ENCODE measurements at places on chromosomes 11 and 22.

DNA sequence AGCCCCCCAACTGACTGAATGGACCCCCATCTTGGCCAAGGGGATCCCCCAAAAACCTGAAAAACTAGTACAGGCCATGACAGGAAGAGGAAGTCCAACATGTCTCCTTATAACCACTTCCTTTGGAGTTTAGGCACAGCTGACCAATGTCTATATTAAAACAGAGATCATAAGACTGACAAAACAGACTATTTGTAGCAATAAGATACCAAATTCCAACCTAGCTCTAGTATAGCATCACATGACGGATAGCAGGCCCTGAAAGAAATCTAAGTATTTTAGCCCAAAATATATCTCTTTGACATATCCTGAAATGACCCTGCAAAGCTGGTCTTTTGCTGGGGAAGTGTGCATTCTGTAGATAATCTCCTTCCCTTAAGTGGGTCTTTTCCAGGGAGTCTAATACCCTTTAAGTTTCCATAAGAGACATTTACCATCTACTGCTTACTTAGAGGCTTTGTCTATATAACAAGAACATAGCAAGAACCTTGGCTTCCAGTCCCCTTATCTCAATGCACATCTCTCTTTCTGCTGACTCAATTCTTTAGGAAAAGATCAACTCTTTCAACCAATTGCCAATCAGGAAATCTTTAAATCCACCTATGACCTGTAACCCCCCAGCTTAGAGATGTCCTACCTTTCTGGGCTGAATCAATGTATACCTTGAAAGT lies 34.9 kb upstream of the ACER3 start:
- H3K27ac ChIP-seq: no peak overlapping the region
- no peaks in the 10 kb centered on the region for H3K36me3 ChIP-seq
- H3K27me3 ChIP-seq: peaks cover 3% of the 10 kb centered on the region
- H3K4me3 ChIP-seq: no peak overlapping the region
- no peak for DNase-seq
- no peaks in the 10 kb centered on the region for H3K4me1 ChIP-seq

- no peak within 1 kb of the TSS for H3K4me3 ChIP-seq
- H3K27me3 ChIP-seq: no peaks in the 10 kb centered on the region
- no peaks in the 10 kb centered on the region for H3K36me3 ChIP-seq
- no peaks in the 10 kb centered on the region for H3K4me1 ChIP-seq
These were observed at the start of gene VSIG10L2 for GRCh38 chr11:125945797-125946520. Gene VSIG10L2, plus strand, starts transcription at chr11:125946044. Its CDS starts 12 bp downstream, at chr11:125946056.

GRCh38 chr11:94638902-94639373 lies 71.8 kb downstream of the PIWIL4 start:
- no peaks in the 10 kb centered on the region for H3K27me3 ChIP-seq
- H3K4me3 ChIP-seq: no peak overlapping the region
- H3K27ac ChIP-seq: no peak overlapping the region
- H3K36me3 ChIP-seq: no peaks in the 10 kb centered on the region

DNA sequence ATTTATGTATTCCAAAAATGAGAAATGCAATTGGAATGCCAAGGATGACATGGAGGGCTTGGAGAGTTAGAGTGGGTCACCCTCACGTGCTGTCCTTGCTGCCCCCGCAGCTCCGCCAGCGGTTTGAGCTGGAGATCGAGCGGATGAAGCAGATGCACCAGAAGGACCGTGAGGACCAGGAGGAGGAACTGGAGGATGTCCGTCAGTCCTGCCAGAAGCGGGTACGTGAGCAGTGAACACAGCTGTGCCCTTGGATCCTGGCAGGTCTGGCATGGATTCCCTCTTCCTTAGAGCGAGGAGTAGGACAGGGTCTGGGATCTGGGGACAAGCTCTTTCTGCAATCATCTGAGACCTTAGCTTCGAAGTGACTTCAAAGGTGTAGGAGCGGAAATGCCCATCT lies 166.2 kb downstream of the MYO18B start:
- no peaks in the 10 kb centered on the region for H3K4me1 ChIP-seq
- no peak overlapping the region for H3K27ac ChIP-seq
- H3K4me3 ChIP-seq: no peak overlapping the region
- H3K36me3 ChIP-seq: no peaks in the 10 kb centered on the region
- DNase-seq: no peak

DNA sequence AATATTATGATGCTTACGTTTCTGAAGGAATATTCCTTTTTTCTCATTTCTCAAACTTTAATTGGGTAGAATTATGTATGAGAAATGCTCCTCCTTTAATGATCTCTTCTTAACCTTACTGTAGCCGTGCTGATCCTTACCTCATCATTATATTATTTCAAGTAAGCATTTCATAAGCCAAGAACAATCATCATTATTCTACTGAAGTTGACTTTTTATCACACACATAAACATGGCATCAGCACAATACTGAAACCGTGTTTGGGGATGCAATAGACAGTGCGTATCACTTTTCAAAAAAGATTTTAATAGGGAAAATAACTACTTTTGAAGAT lies 162.8 kb downstream of the ARHGAP42 start:
- no peaks in the 10 kb centered on the region for H3K4me1 ChIP-seq
- DNase-seq: no peak
- no peaks in the 10 kb centered on the region for H3K27me3 ChIP-seq
- no peak overlapping the region for H3K4me3 ChIP-seq
- no peaks in the 10 kb centered on the region for H3K36me3 ChIP-seq

DNA sequence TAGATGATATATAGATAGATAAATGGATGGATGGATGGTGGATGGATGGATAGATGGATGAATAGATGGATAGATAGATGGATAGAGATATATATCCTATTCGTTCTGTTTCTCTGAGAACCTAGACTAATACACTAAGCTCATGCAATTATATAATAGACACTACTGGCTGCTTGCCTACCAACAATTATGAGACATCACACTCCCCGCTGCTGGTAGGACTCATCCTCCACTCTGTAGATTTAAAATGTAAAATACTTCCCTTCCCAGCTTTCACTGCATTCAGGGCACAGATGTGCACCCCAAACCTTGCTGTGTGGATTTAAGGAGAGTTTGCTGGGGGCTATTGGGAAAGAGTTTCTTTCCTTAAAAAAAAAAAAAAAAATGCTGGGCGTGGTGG lies 28.3 kb upstream of the RCN1 start:
- peaks cover 9% of the 10 kb centered on the region for H3K27me3 ChIP-seq
- no peaks in the 10 kb centered on the region for H3K4me1 ChIP-seq
- DNase-seq: no peak
- no peak overlapping the region for H3K27ac ChIP-seq

DNA sequence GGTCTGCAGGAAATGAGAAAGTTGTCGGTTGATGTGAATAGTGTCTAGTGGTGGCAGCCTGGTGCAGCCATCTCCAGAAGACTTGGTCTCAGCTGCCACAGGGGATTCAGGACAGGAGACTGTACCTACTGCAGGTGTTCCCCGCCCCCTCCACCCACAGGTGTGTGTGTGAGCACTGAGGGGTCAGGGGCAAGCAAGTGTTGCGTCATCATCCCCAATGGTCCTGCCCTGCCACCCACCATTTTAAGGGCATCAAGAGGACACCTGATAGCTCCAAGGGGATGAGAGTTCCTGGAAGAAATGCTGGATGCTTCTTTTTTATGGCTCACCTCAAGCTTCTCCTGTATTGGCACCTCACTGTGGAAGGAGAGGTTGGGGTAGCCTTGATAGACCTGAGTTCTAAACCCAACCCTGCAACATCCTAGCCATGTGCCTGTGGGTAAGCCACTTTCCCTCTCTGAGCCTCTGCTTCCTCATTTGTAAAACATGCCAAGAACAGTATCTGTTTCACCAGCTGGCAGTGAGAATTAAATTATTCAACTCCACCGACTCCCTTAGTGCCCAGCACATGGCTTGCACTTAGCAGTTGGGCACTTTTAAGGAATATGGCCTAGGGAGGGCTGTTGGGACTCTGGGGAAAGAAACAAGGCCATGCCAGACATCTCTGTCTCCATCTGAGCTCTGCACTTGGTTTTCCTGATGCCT lies 6.1 kb downstream of the C11orf91 start:
- peaks cover 10% of the 10 kb centered on the region for H3K27me3 ChIP-seq
- no peak overlapping the region for H3K27ac ChIP-seq
- no peaks in the 10 kb centered on the region for H3K4me1 ChIP-seq
- no peak overlapping the region for H3K4me3 ChIP-seq

- H3K27ac ChIP-seq: no peak overlapping the region
- H3K4me1 ChIP-seq: no peaks in the 10 kb centered on the region
- no peaks in the 10 kb centered on the region for H3K27me3 ChIP-seq
- no peak overlapping the region for H3K4me3 ChIP-seq
- DNase-seq: no peak
These were observed 9.9 kb downstream of the ANO9 start for GRCh38 chr11:431921-432320.

DNA sequence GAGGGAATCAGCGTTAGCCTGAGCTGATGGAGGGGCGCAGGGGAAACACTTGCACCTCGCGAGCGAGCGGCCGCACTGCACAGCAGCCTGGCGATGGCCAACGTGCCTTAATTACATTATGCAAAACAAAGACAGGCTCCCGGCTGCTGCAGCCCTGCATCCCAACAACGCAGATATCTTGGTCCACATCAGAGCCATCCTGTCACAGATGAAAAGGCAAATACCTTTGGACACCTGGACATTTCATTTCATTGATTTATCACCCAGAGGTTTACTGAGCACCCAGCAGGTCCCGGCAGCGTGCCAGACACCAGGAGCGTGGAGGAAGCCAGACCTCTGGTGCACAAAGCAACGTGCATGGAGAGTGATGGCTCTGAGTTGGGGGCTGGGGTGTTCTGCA lies 843.0 kb downstream of the TBC1D22A start:
- DNase-seq: no peak
- H3K27me3 ChIP-seq: no peaks in the 10 kb centered on the region
- H3K36me3 ChIP-seq: no peaks in the 10 kb centered on the region
- no peak overlapping the region for H3K27ac ChIP-seq
- no peaks in the 10 kb centered on the region for H3K4me1 ChIP-seq

- H3K4me1 ChIP-seq: no peaks in the 10 kb centered on the region
These were observed 88.8 kb downstream of the AMBRA1 start for GRCh38 chr11:46504817-46505613.

- no peaks in the 10 kb centered on the region for H3K27me3 ChIP-seq
- H3K36me3 ChIP-seq: no peaks in the 10 kb centered on the region
- DNase-seq: no peak
These were observed 375.0 kb downstream of the NTM start for GRCh38 chr11:131745405-131745804.

DNA sequence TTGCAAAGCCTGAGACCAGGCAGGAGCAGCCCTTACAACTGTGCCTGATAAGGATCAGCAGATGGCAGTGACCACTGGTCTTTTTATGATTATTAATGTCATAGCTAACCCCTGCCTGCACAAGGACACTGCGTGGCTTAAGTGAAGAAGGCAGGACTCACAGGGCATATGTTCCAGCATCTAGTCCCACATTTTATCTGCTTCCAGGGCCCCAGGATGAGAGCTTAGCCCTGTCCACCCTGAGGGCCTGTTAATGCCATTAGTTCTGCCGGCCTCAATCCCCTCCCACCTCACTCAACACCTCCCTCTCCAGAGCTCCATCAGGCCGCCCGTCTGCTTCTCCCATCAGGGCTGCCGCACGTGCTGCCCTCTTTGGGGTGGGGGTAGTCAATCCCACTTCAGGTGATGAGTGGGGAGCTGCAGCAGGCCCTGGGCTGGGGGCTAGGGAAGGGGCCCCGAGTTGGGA lies 33.1 kb upstream of the TSPAN18 start:
- no peaks in the 10 kb centered on the region for H3K27me3 ChIP-seq
- H3K4me1 ChIP-seq: no peaks in the 10 kb centered on the region
- H3K4me3 ChIP-seq: no peak overlapping the region
- DNase-seq: no peak
- H3K36me3 ChIP-seq: no peaks in the 10 kb centered on the region

DNA sequence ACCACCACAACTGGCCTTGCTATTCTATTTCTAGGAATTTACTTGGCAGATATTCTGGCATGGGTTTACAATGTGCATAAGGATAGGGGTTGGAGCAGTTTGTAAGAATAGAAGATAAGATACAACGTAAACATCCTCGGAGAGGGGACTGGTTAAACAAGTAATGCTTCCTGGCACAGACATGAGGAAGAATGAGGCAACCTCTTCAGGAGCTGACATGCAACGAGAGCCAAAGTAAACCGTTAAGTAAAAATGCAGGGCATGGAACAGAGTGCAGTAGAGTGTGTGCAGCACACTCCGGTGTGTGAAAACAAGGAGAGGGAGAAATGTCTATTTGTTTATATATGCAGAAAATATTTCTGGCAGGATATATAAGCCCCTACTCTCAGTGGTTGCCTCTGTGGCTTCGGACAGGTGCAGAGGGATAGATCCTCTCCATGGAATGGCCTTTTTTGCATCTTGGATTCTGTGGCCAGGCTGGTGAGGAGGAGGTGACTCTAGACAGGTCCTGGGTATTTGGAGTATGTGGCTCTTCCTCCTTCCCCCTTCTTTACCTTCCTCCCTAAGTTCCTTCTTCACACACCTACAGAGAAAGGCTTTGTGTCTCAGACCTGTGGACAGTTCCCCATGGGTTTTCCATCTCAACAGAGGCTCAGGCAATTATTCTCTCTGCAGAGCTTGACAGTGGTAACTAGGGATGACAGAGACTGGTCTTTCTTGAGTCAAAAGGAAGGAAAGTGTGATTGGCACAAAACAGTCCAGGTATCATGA lies 2.5 kb downstream of the RAB36 start:
- no peak overlapping the region for H3K4me3 ChIP-seq
- H3K4me1 ChIP-seq: peaks cover 23% of the 10 kb centered on the region
- H3K27me3 ChIP-seq: no peaks in the 10 kb centered on the region

GRCh38 chr11:123052901-123053721 lies 8.8 kb downstream of the HSPA8 start:
- peaks cover 46% of the 10 kb centered on the region for H3K4me1 ChIP-seq
- H3K36me3 ChIP-seq: peaks cover 41% of the 10 kb centered on the region
- H3K27ac ChIP-seq: no peak overlapping the region
- no peaks in the 10 kb centered on the region for H3K27me3 ChIP-seq

- H3K36me3 ChIP-seq: no peaks in the 10 kb centered on the region
These were observed 380.6 kb downstream of the CTTN start for GRCh38 chr11:70778883-70779282.

DNA sequence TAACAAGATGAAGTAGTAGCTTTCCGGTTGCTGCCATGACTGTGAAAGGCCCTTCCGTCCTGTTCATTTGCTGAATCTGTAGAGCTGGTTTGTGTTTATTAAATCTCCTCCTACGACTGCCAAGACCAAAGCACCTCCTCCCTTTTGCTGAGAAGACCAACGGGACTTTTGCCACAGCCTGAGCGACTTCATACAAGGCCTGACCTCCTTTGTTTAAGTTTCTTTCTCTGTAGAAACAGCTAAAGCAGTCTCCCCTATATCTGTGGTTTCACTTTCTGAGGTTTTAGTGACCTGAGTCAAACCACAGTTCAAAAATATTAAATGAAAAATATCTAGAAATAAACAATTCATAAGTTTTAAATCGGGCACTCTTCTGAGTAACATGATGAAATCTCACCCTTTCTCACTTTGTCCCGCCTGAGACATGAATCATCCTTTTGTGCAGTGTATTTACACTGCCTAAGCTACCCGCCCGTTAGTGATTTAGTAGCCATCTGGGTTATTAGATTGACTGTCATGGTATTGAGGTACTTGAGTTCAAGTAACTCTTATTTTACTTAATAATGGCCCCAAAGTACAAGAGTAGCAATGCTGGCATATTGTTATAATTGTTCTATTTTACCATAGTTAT lies 119.1 kb upstream of the LRRC4C start:
- no peak overlapping the region for H3K4me3 ChIP-seq
- no peak overlapping the region for H3K27ac ChIP-seq

All from CD4-positive, CD25-positive, alpha-beta regulatory T cell (primary cell).